ENCODE measurements at places on chromosomes 11 and 22.

DNA sequence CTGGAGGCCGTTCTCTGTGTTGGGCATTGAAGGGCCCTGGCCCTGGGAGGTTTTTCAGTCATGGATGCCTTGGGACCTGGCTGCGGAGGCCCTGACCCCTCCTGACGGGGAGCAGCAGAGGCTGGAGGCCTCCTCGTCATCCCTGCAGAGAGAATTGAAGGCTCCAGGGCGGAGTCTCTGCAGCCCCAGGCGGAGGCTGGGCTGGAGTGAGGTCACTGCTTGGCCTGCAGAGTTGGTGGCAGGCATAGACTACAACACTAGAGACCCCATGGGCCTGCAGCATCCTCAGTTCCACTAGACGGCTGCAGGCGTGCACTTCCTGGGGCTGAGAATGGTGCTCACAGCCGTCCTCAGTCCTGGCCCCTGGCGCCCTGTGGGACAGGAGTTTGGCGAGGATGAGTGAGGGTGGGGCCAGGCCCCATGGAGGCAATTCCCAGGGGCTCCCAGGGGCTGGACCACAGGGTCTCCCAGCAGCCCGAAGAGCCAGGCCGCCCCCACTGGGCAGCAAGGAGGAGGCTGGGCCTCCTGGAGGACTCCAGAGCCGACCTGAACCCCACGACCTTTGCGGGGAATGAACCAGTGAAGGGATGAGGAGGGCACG, 1194.9 kb downstream of the BRD1 start:
- no peak for DNase-seq

GRCh38 chr11:129546266-129546665, 170.6 kb downstream of the BARX2 start:
- DNase-seq = no peak

- no peak for DNase-seq
Observed at GRCh38 chr11:110774138-110775014, 62.1 kb upstream of the ARHGAP20 start.

GRCh38 chr11:10483174-10483573, 28.1 kb downstream of the AMPD3 start:
- no peak for DNase-seq

DNA sequence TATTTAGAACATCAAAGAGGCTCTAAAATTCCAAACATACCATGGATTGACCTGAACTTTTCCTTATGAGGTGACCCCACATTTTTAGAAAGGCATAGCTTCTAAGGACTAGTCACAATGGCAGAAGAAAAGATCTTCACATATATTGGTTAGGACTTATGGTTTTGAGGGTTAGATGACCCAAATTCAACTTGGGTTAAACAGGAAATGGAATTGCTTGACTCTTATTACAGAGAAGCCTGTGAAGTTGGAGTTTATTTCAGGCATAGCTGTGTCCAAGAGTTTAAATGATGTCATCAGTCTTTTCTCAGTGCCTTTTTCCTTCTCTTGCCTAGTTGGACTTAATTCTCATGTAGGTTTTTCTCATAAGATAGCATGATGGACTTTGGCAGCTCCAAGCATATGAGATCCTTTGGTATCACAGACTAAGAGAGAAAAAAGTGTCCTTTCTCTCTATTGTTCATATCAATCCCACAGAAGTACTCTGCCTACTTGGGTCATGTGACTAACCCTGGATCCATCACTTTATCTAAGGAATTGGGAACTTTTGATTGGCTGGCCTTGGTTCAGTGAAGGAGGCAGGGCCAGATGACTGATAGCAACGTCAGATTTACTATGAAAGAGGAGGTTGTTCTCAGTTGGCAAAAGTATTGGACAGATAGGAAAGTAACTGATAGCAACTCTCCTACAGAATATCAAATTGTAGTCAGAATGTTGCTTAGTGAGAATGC, 17.3 kb upstream of the RAG1 start:
- no peak for DNase-seq

- DNase-seq = no peak
Observed at GRCh38 chr11:71568704-71569349, 3.5 kb downstream of the KRTAP5-10 start.

GRCh38 chr11:10440401-10440800, 14.7 kb upstream of the AMPD3 start:
- DNase-seq = no peak

- peak; percentile 85 for DNase-seq
Observed at GRCh38 chr22:31345331-31346254, 553 bp downstream of the PATZ1 start.

DNA sequence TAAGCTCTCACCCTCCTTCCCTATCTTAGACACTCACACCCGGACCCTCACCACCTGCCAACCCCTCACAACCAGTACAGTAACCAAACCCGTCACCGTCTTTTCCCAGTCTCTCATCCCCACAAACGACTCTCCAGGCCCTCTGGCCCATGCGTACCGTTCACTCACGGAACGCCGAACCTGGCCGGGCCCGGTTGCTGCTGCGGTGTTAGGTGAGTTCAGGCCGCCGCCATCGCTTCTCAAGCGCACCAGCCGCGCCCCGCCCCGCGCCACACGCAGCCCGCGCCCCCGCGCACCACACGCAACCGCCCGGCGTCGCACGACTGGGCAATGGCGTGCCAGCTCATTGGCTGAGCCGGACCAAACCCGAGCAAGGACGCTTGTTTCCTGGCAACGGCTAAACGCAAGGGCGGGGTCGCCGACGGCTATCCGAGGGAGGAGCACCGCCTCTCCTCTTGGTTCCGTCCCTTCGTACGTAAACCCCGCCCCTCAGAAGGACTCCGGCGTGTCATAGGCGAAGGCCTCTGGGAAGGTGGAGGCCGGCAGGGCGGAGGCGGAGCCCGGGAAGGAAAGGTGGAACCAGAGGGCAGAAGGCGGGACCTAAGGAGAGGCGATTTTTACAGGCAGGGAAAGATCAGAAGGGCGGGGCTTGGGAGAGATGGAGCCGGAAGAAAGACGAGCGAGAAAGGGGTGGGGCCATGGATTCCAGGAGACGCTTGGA, at the start of gene FHIP1B:
Gene FHIP1B (minus strand): TSS at position 250 of the 721 bp plus-strand sequence. CDS start 10,120 bp downstream, outside the sequence.
- DNase-seq = peak; percentile 100

- DNase-seq = no peak
Observed at GRCh38 chr11:15836795-15837194, 519.6 kb downstream of the SOX6 start.

DNA sequence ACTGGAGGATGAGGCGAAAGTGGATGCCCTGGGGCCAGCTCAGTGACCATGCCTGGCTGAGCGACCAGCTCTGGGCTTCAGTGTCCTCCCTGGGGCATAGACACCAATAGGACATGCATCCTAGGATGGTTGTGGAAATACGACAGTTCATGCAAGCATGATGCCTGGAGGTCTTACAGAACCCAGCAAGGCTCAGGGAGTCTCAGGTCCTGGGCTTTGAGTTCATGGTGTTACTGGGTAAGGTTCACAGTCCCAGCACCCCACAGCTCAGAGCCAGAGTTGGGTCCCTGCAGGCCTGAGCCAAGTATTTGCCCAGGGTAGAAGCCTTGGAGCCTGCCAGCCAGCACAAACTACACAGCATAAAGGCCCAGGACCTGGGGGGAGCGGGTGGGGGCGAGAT, 4.2 kb upstream of the SUSD2 start:
- DNase-seq = no peak

GRCh38 chr11:24859801-24860300, 363.0 kb downstream of the LUZP2 start:
- DNase-seq = no peak

- DNase-seq = no peak
Observed at GRCh38 chr11:100984668-100985067, 144.9 kb downstream of the PGR start.

DNA sequence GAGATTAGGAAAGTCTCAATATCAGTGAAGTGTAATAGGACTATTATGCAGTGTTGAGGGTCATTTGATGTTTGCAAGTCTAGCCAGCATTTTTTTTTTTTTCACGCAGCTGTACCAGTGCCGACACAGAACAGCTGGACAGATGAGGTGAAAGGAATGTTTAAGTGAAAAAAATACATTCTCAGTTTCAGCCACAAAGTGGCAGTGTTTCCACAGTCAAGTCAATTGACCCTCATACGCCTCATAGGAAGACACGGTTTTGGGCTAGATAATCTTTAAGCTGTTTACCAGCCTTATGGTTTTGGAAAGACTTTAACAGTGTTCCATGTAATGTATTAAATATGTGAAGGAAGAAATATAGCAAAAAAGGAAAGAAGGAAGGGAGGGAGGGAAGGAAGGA, 349.9 kb upstream of the ANO3 start:
- DNase-seq = no peak

DNA sequence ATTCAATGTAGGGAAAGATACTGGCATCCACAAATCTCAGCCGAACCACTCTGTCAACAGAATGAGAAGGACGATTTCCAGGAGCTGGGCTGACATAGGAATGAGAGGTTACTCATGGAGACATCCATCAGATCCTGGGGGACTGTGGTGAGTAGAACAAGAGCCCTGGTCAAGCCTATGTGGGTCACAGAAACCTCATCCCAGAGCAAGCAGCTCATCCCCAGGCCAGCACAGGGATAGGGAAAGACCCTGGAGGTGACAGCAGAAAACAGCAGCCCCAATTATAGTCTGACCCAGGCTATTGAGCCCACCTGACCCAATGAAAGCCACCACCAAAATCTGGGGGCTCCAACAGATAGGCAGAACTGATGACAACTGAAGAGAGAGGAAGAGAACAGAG, 128.0 kb upstream of the SERPIND1 start:
- DNase-seq = no peak

GRCh38 chr11:65425105-65425970, 2.7 kb downstream of the NEAT1 start:
- DNase-seq = peak; percentile 76

GRCh38 chr11:2759228-2760195, 59.7 kb upstream of the KCNQ1OT1 start:
- DNase-seq = no peak

Measured in stimulated activated CD8-positive, alpha-beta memory T cell treated with anti-CD3 and anti-CD28 coated beads, Interleukin-15, amount 100 ng/mL, for 48 hours (primary cell).